ENCODE measurements at places on chromosomes 6 and 20.

- DNase-seq, result peak; percentile 75
Measured at GRCh38 chr6:35327349-35328027, 14.9 kb upstream of the PPARD start.

GRCh38 chr20:64039293-64040160, 3.5 kb downstream of the C20orf204 start:
- DNase-seq, result no peak

DNA sequence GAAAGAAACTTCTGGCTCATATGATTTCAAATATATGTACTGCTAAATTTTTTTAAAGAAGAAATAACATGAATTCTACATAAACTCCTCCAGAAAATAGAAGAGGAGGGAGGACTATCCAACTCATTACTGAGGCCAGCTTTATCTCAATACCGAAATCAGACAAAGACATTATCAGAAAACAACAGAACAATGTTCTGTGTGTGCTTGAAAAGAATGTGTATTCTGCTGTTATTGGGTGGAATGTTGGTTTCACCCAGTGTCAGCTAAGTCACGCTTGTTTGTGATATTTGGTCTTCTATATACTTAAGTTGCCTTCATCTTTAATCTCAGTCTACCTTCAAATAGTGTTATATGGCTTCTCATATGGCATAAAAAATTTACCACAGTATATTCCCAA, 18.6 kb upstream of the ELOVL2 start:
- DNase-seq, result no peak

DNA sequence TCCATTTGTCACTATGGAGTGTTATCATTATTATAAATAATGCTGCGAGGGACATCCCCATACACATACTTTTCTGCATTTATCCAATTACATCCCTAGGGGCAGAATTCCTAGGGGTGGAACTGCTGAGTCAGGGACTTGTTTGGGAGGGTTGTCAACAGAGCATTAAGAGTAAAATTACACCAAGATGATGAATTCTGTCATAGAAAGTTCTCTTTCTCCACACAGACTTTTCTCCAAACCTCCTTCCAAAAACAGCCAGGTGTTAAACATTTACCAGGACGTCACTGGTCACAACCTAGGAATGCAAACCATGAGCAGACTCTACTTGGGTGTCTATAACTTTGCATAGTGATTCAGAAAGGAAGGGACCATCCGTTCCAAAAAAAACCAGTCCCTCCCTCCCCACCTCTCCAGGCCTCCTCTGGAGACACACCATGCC, 95.5 kb downstream of the PRND start:
- no peak for DNase-seq

- DNase-seq, result no peak
Measured at GRCh38 chr6:170035901-170036304, 255.0 kb downstream of the DLL1 start.

- DNase-seq, result no peak
Measured at GRCh38 chr6:43295456-43295855, 2.6 kb upstream of the SLC22A7 start.

DNA sequence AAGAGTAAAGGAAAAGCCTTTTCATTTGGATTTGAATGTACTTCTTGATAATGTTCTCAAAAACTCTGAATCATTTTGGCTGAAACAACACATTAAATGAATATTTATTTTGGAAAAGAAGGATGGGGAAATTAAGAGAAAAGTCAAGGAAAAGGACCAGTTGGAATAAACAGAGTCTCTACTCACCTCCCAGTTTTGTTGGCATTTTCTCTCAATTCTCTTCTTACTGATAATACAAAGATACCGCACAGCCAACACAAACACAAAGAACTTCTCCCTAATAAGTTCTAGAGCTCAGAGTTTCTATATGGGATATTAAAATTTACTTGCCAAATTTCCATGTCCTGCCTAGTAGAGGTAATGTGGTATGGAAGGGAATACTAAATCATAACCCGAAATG, 13.1 kb downstream of the EPM2A start:
- no peak for DNase-seq

DNA sequence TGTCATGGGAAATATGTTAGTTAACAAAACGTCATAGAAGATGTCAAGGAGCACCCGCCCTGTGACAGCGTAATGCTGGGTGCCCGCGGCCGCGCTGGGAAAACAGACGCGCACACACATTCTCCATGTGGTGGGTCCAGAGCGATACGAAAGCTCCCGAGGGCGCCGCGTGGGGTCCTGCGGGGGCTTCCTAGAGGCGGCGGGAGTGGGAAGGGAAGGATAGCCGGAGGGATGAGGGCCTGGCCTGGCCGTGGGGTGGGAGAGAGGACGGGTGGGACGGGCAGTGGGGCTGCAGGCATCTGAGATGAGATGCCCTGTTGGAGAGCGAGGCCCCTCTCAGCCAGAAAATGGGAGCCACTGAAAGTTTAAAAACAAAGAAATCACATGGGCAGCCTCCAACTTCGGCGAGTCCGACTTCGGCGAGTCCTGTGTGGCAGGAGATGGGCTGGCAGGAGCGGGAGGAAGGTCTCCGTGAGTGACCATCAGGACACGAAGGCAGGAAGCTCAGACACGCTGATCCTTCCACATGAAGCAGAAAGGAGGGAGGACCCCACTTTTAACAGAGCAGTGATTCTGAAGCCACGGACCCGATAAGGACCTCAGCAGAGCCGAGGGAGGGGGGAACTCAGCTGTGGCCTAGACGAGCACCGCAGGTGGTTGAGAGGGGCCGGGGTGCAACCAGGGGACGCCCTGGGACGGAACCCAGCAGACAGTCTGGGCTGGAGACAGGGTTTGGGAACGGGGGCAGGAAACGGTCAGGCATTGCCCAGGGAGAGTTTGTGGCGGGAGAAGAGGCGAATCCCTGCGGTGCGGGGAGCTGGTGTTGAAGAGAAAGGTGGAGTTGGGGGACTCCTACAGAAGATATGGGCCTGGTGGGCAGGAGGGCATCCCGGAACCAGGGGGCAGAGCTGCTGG, 114.1 kb upstream of the FRMD1 start:
- DNase-seq, result no peak

DNA sequence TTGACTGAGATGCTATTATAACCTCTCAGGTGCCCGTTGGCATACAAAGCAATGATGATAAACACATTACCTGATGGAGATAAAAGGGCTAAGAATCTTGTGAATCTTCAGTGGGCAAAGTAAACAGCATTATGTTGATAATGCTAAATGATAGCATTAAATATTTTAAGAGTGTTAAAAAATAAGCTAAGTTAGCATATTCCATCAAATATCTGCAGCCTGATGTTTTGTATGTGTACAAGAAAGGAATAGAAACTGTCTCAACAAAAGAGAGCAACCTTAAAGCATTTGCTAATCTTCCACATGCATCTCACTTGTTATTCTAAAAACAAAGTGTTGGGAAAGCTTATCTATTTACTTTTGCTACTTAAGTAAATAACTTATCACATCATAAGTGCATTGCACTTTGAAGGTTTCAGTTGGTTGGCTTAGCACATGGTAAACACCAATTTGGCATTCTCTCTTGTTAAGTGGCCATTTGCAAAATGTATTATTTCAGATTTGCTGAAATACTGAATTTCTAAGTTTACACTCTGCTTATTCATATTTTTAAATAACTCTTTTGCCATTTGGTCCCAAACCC, 151.6 kb downstream of the SYNDIG1 start:
- DNase-seq, result no peak

DNA sequence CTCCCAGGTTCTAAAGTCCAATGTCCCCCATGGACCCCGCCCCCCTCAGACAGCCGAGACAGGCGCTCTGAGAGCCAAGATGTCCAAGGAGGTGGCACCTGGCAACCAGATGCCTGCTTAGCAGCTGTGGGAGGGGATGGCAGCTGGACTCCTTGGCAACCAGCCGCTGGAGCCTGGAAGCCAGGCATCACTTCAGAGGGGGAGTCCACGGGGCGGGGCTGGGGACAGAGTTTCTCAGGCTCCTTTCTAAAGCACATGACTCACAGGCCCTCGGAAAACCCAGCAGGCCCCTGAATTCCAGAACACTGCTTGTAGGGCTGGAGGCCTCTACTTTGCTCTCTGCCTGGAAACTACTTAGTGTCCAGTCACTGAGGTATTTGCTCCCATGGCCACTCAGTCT, 51.5 kb downstream of the PREX1 start:
- no peak for DNase-seq

DNA sequence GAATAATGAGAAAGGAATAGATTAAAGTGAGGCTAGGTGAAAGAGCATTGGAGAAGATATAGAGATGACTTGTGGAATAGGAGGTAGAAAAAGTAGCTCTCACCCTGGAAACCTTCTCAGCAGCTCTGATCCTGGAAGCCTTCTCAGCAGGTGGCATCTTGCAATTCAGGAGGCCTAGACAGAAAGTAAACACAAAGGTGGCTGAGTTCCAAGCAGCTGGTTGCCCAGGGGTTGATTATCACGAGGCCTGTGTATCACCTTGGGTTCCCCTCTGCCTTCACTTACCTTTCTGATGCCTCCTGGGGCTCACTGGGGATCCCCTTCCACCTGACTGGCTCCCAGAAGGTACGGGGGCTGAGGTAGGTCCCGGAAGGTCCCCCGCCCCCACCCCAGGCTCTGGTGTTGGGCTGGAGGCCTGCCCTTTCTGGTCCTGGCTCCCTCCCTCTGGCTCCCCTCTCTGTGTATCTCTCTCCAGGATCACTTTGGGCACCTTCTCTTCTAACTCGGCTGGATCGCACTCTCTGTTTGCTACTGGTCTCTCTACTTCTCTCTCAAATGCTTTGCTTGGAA, 9.7 kb downstream of the MDC1 start:
- no peak for DNase-seq

DNA sequence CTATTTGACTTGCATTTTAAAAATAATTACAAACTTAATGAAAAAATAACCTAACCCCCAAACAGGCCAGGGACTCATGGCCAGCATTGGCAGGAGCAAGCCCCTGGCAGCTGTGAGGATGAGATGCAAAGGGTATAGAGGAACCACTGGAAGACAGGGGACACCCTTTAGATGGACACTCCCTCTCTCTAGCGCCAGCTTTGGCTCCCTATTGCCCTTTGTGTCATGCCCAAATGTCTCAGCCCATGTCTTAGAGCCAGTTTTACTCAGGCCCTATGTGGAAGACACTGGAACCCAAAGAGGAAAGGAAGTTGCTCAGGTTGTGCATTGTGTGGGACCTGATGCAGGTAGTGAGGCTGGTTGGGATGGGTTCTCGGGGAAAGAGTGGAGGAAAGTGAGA, 34.9 kb upstream of the RSPO4 start:
- no peak for DNase-seq

- DNase-seq, result no peak
Measured at GRCh38 chr20:37231947-37232630, 29.5 kb downstream of the GHRH start.

- DNase-seq, result no peak
Measured at GRCh38 chr20:10707068-10707467, 33.3 kb upstream of the JAG1 start.

GRCh38 chr20:19935842-19936241, 81.3 kb upstream of the NAA20 start:
- DNase-seq, result no peak

DNA sequence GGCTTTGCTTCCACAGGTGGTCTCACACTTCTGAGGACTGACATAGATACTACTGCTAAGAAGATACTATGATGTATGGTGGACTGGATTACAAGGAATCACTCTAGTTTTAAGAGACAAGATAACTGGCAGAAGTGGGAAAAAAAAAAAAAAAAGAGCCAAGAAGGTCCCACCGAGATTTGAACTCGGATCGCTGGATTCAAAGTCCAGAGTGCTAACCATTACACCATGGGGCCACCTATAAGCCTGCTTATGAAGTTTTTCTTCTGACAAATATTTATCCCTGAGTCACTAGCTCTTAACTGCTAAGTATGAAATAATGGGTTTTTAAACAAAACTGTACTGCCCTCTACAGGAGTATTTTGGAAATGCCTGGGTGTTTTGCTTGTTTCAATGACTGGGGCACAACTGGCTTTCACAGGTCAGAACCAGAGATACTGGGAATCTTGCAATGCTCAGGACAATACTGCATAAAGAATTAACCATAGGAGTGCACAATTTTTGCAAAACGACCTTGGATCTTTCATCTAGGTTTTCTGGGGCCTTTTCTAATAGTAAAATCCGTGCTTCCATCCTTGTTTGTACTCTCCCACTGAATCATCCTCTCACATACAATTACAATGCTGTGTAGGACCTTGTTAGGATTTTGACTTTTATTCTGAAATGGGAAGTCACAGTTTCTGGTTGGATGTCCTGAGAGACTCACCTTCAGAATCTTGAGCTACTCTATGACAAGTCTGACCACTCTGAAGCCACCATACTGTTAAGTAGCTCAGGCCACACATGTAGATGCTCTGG, 116.3 kb downstream of the OR2B2 start:
- DNase-seq, result no peak

- DNase-seq, result no peak
Measured at GRCh38 chr6:169215201-169215681, 38.4 kb downstream of the THBS2 start.

GRCh38 chr6:111642463-111643158, 36.9 kb upstream of the TRAF3IP2 start:
- no peak for DNase-seq

- no peak for DNase-seq
Measured at GRCh38 chr6:99816795-99817194, 177.2 kb downstream of the MCHR2 start.

DNA sequence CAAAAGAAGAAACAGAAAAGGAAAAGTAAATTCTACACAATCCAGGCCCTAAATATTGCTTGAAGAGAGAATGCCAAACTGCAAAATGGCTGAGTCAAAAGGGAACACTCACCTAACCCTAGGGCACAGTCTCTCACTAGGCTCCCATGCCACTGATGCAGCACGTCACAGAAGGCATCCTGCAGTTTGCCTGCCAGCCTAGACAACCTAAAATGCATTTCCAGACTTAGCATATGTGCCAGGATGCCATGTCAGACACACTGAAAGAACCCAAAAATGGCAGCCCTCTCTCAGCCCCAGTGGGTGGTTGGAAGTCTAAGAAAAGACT, 10.6 kb upstream of the SIRPD start:
- DNase-seq, result no peak

DNA sequence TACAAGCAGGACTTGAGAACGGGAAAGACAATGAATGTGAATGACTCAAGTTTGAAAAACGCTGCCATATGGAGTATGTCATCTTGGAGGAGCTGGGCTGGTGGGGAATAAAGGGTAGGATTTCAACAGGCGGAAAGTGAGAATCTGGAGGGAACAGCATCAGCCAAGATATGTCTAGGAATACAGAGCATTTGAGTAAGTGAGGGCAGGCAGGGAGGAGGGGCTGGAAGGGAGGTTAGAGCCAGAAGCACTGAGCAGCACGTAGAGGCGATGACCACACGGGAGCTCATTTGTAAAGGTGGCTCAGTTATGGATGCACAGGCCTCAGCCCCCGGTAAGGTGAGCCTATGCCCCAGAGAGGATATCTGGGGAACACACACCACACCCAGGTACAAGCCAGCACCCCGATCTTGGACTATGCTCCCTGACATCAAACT, 115.1 kb downstream of the ZMYND8 start:
- DNase-seq, result no peak

All from GM19239 (cell line).